ENCODE measurements at places on chromosomes 3 and 15.
A peak's percentile ranks its signal among the peaks of the same experiment; 100 is the strongest.

GRCh38 chr15:92343924-92344643 is 49.6 kb upstream of the ST8SIA2 start:
- no peak for DNase-seq

- no peak for DNase-seq
Measured at GRCh38 chr15:71066983-71067382, 48.3 kb upstream of the THSD4 start.

DNA sequence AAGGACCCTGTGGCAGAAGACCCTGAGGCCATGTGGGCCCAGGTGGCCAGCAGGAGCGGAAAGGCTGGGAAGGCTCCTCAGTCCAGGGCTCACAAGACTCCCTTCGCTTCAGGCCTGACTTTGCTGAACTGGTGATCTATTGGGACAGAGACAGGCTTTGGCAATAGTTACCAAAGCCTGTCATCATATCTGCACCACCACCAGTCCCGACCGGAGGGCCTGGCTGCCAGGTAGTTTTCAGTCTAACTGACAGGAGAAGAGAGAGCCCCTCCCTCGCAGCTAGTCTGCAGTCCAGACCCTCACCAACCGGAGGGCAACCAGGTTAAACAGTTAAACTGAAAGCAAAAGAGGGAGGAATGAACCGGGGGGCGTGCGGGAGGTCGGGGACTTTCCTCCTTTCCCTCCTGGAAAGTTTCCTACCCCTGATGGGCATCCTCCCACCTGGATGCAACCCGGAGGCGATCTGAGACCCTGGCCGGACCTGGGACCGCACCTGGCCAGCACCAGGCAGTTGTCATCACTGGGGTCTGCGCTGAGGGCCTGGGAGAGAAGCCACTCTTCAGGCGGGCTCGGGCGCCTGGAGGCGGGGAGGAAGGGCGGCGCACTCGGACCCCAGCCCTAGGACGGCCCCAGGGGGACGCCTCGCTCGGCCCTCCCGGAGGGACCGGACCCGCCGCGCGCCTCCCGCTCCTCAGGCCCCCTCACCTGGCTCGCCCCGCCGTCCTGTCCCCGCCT is 435 bp downstream of the RAB27A start:
- DNase-seq = no peak

- DNase-seq = no peak
Measured at GRCh38 chr3:16122155-16122554, 52.3 kb upstream of the GALNT15 start.

DNA sequence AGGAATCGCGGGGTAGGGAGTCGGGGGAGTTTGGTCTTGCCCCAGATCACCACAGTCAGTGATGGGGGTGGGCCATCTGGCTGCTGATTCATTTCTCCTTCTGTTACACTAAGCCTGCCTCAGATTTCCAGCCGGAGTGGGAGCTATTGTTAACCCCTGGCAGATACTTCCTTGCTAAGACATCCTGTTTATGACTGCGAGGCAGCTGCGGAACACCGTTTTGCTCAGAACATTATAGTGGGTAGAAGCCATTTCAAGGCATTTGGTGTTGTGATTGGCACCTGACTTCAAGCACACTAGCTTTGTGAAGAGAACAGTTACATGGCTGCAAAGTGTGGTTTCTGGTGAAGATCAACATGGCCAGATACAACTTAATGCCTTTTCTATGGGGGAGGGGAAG is 73.8 kb downstream of the FLNB start:
- DNase-seq = no peak

DNA sequence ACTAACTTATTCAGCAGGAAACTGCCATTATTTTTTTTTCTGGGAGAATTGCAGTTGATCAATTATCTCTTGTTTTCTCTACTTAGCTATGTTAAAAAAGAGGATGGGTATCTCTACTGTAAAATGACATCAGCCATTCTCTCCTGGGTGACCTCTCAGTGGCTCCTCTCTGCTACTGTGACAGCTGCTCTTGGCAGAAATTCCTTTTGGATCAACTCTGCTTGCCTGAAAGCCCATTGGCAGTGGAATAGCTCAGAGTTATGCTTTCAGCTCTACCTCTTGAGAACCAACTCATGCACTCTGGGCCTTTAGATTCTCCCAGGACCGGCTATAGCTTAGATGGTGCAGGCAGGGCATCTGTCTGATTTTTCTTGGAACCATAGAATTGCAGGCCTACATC is 99.9 kb upstream of the GAP43 start:
- DNase-seq = no peak

DNA sequence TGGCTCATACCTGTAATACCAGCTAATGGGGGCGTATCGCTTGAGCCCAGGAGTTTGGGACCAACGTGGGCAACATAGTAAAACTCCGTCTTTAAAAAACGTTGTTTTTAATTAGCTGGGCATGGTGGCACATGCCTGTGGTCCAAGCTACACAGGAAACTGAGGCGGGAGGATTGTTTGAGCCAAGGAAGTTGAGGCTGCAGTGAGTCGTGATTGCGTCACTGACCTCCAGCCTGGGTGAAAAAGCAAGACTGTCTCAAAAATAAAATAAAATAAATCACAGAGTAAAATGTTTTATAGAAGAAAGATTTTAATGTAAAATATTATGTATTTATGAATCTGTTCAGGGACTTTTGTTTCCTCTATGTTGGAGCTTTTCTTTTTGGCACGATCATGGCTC is 15.3 kb upstream of the STRIT1 start:
- DNase-seq = no peak

DNA sequence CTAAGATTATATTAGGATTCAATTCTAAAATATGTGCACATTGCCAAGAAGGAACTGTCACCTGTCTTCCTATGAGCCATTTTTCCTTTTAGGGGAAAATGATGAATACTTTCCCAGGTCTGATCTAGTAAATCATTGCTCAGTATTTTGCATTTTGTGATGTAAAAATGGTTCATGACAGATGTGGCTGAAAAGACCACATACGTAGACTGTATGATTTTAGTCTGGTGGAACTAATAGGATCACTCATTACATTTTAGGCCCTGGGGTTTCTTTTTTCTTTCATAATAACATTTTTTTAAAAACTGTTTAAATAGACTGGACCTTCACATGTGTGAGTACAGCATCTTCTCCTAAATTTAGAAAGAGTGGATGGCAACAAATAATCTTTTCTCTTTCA is 201.7 kb upstream of the MLF1 start:
- DNase-seq = no peak

DNA sequence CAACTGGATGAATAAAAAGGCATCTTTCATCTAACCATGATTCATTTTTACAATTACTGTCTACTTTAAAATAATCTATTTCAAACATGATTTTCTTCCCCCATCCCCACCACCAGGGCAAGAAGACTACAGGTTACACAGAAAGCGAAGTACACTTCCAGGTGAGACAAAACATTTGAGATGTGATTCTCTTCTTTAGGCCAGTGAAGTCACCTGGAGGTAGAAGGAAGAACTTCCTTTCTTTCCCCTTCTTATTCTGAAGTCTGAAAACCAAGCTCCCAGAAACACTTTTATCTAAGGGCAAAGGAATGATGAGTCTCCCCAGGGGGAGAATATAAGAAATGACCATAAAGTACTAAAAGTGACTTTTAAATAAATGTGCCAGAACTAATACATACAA is 36.7 kb downstream of the SHQ1 start:
- no peak for DNase-seq

DNA sequence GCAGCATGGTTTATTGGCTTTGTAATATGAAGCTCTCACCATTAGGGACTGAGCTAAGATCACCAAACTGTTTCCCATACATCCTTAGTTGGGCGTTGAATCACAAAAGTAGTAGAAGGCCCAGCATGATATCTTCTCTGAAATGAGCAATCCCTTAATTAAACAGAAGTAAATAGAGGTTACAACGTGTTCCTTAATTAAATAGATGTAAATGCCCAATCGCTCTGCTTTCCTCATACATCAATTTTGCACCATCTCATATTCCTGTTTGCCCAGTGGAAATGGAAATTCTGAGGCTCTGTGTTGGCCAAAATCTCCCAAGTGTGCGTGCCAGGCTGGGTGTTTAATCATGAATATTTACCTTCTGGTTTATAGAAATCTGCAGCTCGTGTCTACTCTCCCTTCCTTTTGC is 107.4 kb upstream of the FOXB1 start:
- no peak for DNase-seq

DNA sequence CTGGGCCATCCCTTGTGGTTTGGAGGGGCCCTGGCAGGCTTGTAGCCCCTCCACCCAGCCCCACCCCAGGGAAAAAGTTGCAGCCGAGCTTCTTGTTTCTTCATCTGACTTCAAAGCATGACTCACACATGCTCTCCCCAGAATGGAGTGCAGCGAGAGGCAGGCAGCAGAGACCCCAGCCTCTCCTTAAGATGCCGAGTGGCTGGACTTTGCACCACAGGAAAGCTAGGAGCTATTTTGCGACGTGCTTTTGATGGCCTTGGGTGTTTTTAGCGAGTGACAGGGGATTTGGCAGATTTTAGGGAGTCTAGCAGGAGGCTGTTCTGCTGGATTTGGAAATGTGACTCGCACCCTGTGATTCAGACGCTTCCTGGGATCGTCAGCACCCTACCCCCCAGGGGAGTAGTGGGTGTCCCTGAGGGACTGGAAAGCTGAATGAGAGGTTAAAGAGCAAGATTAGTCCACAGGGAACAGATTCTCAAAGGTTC is 14.2 kb downstream of the BAHD1 start:
- DNase-seq = no peak

- peak; percentile 56 for DNase-seq
Measured at GRCh38 chr15:68650901-68651709, 72.3 kb downstream of the CORO2B start.

All from GM19239 (cell line).